ENCODE measurements at places on chromosomes 11 and 22.

DNA sequence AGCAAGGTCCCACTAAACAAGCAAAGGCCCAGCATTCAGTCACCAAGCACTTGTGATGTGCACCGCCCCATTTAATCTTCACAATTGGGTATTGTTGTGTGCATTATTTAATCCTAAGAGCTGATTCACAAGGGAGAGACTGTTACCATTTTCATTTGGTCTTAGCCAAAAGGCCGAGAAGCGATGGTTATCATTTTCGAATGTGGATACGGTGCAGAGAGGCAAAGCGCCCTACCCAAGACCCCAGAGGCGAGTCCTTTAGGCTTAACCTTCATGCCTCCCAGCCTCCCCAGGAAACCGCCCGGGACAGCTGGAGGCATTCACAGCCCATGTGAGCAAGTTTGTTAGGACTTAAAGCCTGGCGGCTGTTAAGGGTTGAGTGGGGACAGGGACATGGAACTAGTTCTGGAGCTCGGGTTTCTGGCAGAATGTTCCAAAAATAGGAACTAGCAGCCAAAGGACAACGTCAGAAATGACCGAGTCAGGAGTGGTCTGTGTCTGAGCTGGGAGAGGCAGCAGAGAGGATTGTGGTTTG lies 13.0 kb upstream of the UPK3A start:
- no peak for DNase-seq

GRCh38 chr11:131305005-131305404 lies 65.4 kb upstream of the NTM start:
- DNase-seq, result no peak

- DNase-seq, result no peak
Observed at GRCh38 chr22:47558828-47559700, 796.6 kb downstream of the TBC1D22A start.

GRCh38 chr22:23226497-23226850 lies 46.2 kb downstream of the BCR start:
- peak; percentile 50 for DNase-seq

DNA sequence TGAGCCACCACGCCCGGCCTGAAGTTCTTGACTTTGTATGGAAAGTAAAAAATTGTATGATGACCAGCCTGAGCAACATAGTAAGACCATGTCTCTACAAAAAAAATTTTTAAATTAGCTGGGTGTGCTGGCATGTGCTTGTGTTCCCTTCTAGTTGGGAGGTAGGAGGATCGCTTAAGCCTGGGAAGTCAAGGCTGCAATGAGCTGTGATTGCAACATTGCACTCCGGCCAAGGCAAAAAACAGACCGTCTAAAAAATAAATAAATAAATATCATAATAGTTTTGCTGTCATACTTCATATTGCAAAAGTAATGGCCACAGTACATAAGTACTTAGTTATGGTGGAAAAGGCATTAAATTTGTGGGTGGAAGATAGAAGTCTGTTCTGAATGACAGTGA lies 3.4 kb downstream of the AGBL2 start:
- no peak for DNase-seq

DNA sequence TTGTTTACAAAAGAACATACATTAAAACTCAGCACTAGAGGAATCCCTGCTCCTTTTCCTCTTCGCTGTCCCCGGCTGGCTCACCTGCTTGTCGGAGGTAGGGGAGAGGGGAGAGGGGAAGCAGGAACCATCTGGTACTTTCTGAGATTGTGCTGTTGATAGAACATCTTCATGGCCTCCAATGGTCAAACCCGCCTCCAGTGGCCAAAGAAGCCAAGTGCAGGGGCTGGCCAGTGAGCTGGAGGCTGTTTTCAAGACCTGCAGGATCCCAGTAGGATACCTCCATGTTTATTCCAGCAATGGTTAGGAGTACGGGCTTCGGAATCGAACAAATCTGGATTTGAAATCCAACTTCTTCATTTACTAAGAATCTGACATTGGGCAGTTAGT lies 92.6 kb downstream of the PKNOX2 start:
- no peak for DNase-seq

GRCh38 chr11:29282088-29282487 lies 734.7 kb downstream of the KCNA4 start:
- peak; percentile 79 for DNase-seq

- peak; percentile 94 for DNase-seq
Observed at GRCh38 chr11:3905080-3905953, 49.9 kb downstream of the STIM1 start.

GRCh38 chr11:83014951-83015350 lies 56.7 kb downstream of the RAB30 start:
- DNase-seq, result no peak

DNA sequence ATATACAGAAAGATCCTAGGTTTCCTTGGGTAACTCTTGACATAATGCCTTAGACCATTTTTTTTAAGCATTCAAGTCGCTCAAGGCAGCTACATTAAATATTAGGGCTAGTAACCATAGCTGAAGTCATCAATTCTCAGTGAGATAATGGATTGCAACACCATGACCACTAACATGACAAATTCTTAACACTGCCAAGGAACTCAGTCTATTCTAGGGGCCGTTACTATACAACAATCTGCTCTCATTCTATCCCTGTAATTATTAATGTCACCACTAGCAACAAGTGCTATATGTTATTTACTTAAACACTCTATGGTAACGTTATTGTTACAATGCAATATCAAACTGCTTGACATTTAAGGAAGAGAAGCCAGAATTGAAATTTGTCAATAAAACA lies 3.2 kb upstream of the STK33 start:
- DNase-seq, result peak; percentile 45

DNA sequence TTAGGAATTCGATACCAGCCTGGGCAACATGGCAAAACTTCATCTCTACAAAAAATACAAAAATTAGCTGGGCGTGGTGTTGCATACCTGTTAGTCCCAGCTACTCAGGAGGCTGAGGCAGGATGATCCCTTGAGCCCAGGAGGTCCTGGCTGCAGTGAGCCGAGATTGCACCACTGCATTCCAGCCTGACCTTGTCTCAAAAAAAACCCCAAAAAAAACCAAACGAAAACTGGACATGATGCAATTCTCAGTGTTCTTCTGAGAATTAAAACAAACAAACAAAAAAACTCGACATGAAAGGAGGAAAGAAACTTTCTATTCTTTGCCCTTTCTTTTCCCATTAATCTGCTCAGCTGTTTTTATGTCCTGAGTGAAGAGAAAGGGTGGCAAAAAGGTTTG lies 7.4 kb downstream of the MED17 start:
- peak; percentile 42 for DNase-seq

DNA sequence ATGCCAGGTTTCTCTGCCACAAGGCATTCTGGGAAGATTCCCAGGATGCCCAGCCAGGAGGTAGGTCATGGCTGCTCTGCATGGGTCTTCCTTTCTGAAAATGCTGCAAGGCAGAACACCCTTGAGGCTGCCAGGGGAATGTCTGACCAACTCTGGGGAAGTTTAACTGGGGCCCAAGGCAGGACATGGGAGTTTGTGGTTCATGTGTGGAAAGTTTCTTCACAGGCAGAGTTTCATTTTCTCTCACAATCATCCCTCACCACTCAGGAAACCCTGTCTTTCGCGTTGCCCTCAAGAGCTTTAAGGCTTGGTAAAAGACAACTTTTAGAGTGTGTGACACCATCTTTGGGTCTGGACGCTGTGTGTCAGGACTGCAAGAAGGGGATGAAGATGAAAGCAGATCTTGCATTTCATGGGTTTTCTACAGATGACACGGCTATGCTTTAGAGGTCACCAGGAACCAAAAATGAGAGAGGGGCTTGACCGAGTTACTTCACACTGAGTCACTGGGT lies 133.5 kb downstream of the CD44 start:
- no peak for DNase-seq

GRCh38 chr11:17575431-17576425 lies 28.7 kb downstream of the OTOG start:
- no peak for DNase-seq

GRCh38 chr22:49689255-49689770 lies 138.4 kb downstream of the BRD1 start:
- DNase-seq, result no peak

GRCh38 chr11:65418681-65419459 lies 3.7 kb upstream of the NEAT1 start:
- peak; percentile 99 for DNase-seq

DNA sequence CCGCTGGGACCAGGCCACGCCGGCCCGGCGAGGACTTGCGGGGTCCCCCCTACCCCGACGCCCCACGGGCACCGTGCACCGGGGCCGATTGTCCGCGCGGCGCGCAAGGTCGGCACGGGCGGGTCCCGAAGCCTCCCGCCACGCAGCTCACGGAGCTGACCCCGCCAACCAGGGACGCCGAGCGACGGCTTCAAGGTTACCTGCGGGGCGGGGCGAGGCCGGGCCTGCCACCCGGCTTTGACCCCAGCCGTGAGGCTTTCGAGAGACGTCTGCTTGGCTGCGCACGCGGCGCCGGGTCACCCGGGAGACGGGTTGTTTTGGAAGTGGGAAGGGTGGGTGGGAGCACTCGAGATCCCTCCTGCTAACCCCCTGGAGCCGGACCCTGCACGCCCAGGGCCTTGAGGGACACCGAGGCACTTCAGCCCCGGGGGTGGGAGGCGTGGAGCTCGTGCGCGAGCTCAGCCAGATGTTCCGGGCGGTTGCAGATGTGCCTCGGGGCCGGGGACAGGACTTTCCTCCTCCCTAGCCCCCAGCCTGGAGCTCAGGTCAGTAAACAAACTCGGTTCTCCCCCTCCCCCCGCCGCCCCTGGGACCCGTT lies 3.2 kb upstream of the WNT11 start:
- no peak for DNase-seq

- DNase-seq, result no peak
Observed at GRCh38 chr11:12741671-12742216, 67.5 kb downstream of the TEAD1 start.

- DNase-seq, result no peak
Observed at GRCh38 chr22:47621253-47621652, 858.8 kb downstream of the TBC1D22A start.

DNA sequence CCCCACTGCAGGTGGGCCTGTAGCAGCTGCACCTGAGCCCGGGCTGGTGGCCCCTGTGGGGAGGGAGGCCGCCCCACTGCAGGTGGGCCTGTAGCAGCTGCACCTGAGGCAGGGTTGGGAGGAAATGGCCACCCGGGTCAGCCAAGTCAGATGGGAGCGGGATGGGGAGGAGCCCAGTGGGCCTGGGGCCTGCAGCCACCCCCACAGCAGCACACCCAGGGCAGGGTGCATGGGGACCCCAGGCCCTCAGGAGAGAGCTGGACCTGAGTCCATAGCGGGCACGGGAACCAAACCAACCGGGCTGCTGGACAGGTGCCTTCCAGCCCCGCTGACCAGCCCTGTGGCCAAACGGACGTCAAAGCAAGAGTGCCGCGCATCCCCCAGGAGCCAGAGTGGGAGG lies 61.7 kb downstream of the BRD1 start:
- DNase-seq, result no peak

GRCh38 chr11:1112351-1113191 lies 37.9 kb downstream of the MUC2 start:
- DNase-seq, result no peak

DNA sequence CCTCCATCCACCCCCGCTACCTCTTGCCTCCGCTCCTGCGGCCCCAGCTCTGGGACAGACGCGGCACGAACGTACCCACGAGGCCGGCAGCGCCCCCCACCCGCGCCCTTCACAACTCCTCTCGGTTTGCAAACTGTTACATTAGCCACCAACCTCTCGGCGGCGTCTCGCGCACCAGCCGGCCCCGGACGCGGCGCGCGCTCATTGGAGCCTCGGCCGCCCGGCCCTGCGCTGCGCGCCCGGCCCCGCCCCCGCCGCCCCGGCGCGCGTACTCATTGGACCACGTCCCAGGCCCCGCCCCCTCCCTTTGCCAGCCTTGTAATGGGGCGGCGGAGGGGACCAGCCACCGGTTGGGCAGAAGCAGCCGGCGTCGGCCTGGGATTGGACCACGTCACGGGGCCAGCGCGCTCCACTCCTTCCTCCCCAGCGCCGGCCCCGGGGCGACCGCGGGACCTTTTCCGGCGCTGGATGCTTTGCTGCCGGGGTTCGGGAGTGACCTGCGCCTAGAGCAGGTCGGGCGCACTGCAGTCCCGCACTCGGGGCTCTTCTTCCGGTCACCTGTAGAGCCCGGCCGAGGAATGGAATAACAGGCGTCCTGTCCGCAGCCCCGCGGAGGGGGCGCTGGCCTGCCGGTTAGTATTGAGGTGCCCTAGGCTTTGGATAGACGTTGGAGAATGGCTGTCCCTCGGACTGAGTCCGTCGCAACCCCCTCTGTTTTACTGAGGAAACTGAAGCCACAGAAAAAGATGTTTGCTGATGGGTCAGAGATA lies at the start of gene HYOU1:
Gene HYOU1, minus strand, starts transcription at position 206 of the 770 bp plus-strand sequence. CDS start 1,045 bp downstream, outside the sequence.
- DNase-seq, result peak; percentile 95

DNA sequence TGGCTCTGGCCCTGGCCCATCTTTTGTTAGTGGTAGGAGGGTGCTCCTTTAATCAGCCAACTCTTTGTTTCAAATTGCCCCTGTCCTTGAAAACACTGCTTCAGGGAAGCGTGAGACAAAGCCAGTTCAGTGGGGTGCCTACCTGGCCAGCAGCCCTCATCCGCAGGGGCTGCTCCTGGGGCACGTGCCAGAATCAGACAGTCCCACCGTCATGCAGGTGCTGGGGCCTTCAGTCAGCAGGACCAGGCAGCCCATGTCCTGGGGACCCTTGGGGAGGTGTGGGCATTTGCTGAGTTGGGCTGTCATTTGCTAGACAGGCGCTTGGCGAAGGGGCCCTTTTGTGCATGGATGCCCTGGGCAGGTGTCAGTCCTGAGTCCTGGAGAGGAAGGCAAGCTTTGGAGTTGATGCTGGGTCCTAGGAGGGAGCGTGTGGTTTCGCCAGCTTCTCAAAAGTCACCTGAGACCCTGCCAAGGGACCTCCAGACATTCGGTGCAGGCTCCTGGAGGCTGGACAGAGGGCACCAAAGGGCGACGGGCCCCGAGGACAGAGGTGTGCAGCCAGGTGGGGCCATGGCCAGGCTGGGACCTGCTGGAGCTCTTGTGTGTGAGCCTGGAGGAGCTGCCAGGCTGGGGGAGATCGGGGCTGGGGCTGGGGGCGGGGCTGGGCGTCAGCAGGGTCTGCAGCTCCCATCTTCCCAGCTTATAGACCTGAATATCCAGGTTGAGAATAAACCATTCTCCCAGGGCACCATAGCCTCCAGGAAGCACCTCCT lies 15.0 kb upstream of the RTN4R start:
- no peak for DNase-seq

DNA sequence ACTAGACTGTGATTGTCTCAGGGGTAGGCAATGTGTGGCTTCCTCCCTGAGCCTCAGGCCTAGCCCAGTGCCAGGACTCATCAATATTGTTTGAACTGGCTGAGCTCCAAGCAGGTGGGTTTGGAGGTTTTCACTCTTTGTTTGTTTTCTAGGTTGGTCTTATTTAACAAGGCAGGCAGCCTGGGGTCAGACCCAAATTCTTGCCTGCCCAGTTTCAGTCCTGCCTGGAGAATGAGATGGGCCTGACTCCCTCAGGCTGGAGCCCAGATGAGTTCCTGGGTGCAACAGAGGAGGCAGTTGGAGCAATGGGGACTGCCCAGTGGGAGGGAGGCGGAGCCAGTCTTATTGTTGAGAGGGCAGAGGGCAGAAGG lies 28.3 kb upstream of the TP53I11 start:
- no peak for DNase-seq

DNA sequence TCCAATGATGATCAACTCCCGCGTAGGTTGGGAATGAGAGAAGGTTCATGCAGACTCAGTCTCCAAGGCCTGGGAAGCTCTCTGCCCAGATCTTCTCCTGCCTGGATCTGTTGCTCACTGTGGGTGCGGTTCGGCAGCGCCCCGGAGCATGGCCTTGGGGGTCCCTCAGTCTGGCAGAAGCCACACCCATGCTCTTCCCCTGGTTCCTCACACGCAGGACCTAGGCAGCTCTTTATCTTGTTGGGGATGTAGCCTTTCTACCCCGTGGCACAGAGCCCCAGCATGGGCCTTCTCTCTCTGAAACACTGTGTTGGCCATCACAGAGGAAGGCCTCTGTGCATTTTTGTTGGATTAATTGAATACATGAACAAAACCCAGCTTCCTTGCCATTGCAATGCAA lies 1461.6 kb downstream of the BRD1 start:
- no peak for DNase-seq
